ENCODE measurements at places on chromosomes 4 and X.

DNA sequence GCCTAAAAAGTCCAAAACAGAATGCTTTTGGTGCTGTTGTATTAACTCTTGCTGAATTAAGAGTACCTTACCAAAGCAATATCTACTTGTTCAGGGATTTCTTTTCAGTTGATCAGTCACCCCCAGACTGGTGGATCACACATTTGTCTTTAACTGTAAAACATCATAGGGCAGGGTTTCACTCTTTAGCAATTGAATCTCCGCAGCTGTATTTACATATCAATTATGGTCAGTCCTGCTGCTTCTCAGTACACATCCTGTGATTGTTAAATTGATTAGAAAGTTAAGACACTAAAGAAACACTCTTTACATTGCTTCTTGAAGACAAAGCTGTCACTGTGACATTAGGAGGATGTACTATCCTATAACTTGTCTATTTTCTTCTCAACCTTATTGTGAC, 277.1 kb upstream of the ADGRL3 start:
- no peak for DNase-seq

DNA sequence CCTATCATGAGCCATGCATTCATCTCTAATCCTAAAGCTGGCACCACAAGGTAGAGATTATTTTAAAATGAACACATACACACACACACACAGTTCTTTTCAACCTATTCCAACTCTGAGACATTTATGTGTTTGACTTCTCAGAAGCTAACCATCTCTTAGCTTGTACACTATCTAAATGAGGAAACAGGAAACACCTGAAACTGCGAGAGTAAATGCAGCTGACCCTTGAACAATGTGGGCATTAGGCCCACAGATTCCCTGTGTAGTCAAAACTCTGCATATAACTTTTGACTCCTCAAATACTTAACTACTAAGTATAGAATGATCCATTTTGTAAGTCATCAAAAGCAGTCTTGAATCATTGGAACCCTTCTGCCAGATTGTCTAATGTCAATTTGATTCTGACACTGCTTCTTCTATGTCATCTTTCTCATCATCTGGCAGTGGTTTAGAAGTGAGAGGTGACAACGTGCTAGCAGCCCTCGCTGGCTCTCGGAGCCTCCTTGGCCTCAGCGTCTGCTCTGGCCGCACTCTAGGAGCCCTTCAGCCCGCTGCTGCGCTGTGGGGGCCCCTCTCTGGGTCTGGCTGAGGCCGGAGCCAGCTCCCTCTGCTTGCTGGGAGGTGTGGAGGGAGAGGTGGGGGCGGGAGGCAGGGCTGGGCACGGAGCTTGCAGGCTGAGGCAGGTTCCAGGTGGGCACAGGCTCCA, 21.4 kb upstream of the IL15 start:
- DNase-seq, result no peak

- no peak for DNase-seq
Observed at GRCh38 chr4:64880557-64880956, 471.3 kb upstream of the TECRL start.

- no peak for DNase-seq
Observed at GRCh38 chr4:187724456-187724855, 271.1 kb upstream of the ZFP42 start.

GRCh38 chr4:149055624-149056023, 613.4 kb upstream of the NR3C2 start:
- DNase-seq, result no peak

- DNase-seq, result no peak
Observed at GRCh38 chr4:34158878-34159277, 2085.4 kb downstream of the ARAP2 start.
